ENCODE measurements at places on chromosomes 6 and 20.

GRCh38 chr6:35158520-35158919, 17.4 kb upstream of the TCP11 start:
- no peak for DNase-seq

GRCh38 chr20:48166082-48166835, 381.0 kb upstream of the SULF2 start:
- DNase-seq: no peak

GRCh38 chr20:23193801-23194384, 107.8 kb upstream of the CD93 start:
- no peak for DNase-seq

DNA sequence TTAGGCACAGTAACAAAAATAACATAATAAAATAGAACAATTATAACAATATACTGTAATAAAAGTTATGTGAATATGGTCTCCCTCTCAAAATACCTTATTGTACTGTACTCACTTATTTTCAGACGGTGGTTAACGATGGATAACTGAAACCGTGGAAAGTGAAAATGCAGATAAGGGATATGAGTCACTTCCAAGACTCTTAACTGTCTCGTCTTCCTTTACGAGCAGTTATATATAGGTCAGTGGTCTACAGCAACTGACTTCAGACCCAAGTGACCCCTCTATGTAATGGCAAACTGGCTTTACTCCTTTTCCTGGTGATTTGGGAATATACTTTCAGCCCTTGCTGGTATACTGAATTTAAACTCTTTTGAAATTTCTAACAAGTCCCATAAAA, 261.4 kb downstream of the SLC35F1 start:
- DNase-seq: no peak

DNA sequence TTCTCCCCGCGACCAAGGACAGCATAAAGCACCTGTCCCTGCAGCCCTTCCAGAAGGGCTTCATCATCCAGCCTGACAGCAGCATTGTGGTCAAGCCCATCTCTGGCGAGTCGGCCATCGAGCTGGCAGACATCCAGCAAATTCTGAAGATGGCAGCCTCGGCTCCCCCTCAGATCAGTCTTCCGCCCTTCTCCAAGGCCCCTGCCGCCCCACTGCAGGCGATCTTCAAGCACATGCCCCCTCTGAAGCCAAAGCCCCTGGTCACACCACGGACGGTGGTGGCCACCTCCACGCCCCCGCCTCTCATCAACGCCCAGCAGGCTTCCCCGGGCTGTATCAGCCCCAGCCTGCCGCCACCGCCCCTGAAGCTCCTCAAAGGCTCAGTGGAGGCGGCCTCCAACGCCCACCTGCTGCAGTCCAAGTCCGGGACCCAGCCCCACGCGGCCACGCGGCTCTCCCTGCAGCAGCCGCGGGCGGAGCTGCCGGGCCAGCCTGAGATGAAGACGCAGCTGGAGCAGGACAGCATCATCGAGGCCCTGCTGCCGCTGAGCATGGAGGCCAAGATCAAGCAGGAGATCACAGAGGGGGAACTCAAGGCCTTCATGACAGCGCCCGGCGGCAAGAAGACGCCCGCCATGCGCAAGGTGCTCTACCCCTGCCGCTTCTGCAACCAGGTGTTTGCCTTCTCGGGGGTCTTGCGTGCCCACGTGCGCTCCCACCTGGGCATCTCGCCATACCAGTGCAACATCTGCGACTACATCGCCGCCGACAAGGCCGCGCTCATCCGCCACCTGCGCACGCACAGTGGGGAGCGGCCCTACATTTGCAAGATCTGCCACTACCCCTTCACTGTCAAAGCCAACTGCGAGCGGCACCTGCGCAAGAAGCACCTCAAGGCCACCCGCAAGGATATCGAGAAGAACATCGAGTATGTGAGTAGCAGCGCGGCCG, 83.3 kb downstream of the SSR1 start:
- no peak for DNase-seq

DNA sequence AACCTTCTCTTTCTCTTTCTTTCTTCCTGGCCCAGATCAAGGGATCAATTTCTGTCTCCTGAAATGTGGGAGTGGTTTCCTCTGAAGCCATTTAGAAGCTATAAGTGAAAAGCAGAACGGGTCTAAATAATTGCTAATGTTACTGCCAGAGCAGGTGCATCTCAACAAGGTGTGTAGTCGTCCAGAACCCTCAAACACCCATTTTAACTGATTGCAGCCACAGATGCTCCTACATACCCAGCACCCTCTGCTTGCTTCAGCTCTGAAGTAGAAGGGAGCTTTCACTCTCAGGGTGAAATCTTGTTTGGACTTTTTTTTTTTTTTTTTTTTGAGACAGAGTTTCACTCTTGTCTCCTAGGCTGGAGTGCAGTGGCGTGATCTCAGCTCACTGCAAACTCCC, 592.1 kb upstream of the ARID1B start:
- DNase-seq: peak; percentile 41
